ENCODE measurements at places on chromosomes 3 and 15.

DNA sequence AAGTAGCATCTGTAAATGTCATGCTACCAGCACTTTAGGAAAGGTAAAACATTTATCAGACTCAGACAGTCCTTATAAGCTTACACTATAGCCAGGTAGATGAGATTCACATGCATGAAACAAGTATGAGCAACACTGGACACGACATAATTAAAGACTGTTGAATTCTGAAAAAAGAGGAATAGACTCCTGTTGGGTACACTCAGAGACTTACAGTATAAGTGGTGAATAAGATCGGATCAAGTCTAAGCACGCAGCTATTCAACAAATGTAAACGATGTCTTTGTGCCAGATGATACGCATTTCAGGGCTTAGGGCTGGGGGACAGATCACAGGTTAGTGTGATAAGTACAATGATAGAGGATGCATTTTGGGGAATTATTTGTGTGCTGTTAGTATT is 43.2 kb upstream of the SPPL2A start:
- no peak for DNase-seq

DNA sequence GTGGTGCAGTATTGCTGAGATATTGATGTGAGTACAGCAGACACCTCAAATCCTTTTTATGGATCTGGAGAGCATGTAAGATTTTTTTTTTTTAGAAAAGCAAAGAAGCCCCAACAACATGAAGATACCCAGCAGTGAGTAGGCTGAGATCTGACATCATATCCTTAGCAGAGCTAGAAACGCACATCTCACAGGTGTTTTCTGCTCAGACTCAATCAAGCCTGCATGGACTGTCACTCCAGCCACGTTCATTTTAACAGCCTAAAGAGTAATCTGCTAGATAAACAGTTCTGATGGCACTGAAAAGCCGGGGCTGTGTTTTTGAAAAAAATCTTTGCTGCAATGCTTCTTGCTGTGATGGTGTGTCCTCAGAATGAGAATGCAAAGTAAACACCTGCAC is 544.2 kb downstream of the FGF12 start:
- DNase-seq: no peak

- DNase-seq: peak; percentile 89
Measured at GRCh38 chr3:134311693-134312071, 61.0 kb upstream of the RYK start.

GRCh38 chr3:189982321-189982945 is 138.3 kb downstream of the P3H2 start:
- peak; percentile 23 for DNase-seq

- DNase-seq: no peak
Measured at GRCh38 chr15:69525543-69525942, 72.9 kb downstream of the RPLP1 start.

DNA sequence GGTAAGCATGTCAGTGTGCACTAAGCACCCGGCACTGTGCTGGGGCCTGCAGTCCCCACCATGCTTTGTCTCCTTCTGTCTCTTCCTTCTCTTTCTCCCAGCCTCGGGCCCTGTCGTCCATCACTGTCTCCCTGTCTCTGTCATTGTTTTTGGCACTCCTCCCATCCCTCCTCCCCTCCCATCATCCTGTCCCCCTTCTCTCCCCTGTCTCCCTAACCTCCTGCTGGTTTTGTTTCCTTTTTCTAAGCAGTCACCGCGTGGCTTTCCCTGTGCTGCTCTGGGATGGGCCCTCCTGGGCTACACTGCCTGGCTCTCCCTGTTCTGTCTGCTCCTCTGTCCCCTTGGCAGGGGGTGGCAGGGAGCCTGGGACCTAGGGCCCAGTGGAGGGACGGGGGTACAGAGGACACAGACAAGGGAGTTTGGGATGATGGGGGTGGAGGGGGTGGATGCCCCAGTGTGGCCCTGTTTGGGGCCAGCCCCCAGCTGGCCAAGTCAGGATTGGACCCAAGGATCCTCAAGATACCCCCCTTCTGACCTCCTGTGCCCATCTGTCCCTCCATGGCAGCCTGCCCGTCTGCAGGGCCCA is 5.7 kb downstream of the CHST13 start:
- no peak for DNase-seq

DNA sequence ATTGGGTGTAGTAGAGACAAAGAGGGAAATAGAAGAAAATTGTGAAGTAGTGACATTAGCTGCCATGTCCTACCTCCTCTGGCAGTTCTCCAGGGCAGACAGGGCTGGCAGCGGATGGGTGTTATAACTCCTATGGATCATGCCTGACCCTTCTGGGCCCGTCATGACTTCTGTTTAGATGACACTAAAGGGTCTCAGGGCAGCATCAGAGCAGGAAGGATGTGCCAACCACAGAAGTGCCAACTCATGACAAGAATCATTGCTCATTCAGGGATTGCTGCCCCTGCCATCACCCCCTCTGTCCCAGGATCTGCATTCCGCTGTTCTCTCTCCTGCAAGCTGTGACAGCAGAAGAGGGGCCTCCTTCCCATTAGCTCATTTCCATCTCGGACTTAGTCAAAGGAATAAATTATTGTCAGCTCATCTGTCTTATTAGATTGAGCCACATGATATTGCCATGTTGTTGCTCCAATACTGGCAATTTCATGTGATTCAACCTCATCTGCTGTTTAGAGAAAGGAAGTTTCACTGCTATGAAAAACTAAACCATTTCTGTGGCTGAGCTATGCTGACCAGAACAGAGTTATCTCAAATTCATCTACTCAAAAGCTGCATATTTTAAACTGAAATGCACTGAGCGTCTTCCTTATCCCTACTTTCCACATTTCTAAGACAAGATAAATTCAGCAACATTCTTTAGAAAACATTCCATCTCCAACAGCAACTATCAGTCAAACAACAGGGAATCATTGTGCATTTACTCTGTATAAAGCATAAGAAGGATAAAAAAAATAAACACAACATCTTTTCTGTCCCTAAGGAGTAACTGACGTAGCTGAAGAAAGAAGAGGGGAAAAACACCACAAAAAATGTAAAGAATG is 271.6 kb downstream of the FHIT start:
- no peak for DNase-seq

- DNase-seq: no peak
Measured at GRCh38 chr3:14765060-14765400, 53.7 kb upstream of the FGD5 start.

DNA sequence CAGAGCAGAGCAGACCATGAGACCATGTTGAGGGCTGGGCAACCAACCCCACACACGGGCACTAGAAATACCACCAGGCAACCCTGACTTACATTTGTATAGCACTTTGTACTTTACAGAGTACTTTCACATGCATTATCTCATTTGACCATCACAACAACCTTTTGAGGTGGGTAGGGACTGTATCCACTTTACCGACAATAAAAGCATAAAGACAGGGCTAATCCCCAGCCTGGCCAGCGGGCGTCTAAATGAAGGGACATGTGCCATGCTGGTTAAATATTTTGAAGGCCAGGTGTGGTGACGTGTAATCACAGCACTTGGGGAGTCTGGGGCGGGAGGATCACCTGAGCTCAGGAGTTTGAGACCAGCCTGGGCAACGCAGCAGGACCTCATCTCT is 23.6 kb downstream of the RASGRP1 start:
- no peak for DNase-seq

- DNase-seq: no peak
Measured at GRCh38 chr3:13166243-13167063, 93.2 kb upstream of the IQSEC1 start.

GRCh38 chr3:87186608-87187159 is 40.4 kb upstream of the CHMP2B start:
- DNase-seq: no peak

DNA sequence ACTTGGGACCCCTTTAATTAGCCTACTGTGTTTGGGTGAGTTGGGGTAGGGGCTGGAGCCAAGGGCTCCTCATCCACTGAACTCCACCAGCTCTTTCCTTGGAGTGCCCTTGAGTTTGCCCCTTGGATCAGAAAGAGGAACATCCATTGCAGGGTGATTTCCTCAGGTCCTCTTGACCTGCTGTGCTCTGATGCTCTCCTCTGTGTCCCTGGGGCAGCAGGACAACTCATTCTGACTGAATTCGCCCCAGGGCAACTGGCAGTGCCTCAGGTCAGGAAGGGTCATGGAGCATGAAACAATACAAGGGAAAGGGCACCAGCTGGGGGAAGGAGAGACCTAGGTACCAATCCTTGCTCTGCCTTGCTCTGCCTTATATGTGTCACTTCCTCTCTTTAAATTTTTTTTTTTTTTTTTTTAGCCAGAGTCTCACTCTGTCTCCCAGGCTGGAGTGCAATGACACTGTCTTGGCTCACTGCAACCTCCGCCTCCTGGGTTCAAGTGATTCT is 47.8 kb downstream of the BSN start:
- DNase-seq: peak; percentile 74

- no peak for DNase-seq
Measured at GRCh38 chr15:60740787-60741354, 261.9 kb upstream of the ICE2 start.

DNA sequence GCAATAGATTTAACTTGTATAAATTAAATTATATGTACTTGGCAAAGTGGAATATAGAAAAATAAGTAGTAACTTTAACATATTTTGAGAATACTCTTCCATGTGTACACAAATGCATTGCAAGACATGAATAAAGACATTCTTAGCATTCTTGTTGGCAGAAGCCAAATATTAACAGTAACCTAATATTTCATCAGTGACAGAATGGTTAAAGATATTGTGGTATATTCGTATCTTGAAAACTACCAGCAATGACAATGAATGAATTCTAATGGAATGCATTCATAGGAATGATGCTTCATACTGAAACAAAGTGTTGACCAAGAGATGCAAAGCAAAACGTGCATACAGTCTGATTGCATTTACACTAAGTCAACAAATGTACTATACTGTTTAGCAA is 524.7 kb downstream of the GRM7 start:
- DNase-seq: no peak

DNA sequence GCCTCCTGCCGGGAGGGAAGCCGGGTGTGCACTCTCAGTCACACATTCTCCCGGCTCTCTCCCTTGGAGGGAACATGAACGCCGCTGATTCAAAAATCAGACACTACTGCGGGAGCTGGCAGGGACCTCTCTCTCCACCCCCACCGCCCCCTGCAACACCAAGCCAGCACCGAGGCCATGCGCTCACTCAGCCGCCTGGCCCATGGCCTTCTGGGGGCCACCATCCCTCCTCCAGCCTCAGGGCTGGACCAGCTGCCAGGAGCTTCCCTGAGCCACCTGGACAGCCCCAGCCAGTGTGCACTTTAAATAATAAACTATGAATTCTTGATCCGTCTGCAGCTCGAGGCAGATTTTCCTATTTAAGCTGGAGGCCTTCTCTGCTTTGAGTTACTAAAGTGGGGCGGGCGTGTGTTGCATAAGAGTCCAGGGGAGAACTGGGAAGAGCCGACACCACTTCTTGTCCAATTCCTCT is 30.6 kb downstream of the ADAMTS17 start:
- DNase-seq: no peak

- DNase-seq: no peak
Measured at GRCh38 chr3:38383156-38383875, 36.7 kb downstream of the XYLB start.

GRCh38 chr15:84840255-84840654 is 23.1 kb downstream of the ALPK3 start:
- no peak for DNase-seq

DNA sequence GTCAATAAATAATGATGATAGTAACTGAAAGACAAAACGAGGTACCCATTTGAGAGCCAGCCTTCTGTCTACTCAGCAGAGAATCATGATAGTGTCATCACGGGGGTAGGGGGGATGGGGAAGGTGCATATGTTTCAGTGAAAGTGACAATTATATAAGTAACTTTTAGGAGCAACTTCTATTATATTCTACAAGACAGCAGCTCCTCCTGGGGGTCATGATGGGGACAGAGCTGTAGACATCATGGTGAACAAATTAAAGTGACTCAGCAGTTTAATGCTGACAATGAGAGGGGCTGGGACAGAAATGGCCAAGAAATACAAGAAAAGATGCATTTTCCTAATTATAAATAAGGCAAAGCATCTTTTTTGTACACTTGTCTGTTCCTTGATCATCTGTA is 11.8 kb downstream of the CAPN3 start:
- peak; percentile 21 for DNase-seq

DNA sequence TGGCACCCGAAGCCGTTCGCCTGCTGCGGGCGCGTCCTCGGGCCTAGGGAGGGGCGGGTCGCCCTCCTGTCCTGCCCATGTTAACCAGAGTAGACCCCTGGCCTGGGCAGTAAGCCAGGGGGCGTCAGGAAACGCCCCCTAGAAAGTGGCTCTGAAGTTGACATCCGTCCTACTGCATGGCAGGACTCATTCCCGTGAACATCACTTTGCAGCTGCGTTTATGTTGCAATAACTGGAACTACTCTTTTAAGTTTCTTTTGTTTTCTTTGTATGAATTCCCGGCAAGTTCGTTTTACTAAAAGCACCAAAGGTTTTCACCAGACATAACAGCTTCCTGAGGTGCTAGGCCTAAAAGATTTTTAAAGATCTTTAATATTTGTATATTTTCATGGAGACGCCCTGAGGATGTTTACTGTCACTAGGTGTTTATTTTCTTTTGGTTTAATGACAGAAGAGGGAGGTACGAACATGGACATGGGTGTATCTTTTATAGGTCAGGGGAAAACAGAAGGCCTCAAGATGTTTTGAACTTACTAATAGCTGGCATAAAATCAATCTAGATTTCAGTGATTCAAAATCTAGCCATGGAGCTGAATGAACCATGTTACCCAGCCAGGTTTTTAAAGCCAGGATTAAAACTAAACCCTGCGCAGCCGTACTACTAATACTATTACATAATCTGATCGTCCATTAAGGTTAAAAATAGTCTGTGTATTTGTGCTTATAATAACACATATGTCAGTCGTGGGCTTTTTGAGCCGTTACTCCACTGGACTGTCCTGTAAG is 1.0 kb downstream of the C15orf61 start:
- DNase-seq: peak; percentile 60

GRCh38 chr15:100947760-100948429 is 28.7 kb downstream of the LRRK1 start:
- no peak for DNase-seq

GRCh38 chr3:194025951-194026350 is 110.0 kb upstream of the HES1 start:
- no peak for DNase-seq

DNA sequence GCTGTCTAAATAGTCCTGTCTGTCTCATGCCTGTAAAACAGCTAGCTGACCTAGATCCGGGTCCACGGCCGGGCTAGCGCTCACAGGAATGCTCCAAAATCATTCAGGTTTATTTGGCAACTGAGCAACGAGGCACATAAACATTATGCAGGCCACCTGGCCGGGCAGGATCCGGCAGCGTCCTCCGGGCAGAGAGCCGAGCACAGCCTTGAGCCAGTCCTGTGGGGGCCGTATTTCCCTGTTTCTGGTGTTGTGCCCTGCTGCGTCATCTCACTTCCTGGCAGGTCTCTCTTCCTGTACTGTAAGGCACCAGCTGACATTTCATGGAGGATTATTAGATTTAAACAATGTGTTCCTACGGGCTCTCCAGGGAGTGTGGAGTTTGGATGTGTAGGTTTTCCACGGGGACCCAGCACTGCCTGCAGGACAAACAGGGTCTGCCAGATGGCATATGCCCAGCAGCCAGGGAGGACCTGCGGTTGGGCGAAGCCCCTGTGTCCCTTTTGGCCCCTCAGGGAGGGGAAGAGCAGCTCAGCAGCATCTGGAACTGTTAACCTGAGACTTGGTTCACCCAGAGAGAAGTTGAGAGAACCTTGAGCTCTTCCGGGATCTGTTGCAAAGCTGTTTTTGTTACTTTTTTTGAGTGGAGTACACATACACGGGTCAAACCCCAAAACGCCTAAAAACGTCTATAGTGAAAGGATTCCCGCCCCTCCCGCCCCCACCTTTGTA is 16.6 kb upstream of the LRRK1 start:
- peak; percentile 43 for DNase-seq

- DNase-seq: no peak
Measured at GRCh38 chr3:187046033-187046432, 93.3 kb downstream of the RPL39L start.
